ENCODE measurements at places on chromosomes 1 and 21.
A peak's percentile ranks its signal among the peaks of the same experiment; 100 is the strongest.

GRCh38 chr1:212215910-212216309, 69.3 kb upstream of the PPP2R5A start:
- no peak for DNase-seq

GRCh38 chr1:90798344-90798743, 81.2 kb upstream of the BARHL2 start:
- DNase-seq: no peak

DNA sequence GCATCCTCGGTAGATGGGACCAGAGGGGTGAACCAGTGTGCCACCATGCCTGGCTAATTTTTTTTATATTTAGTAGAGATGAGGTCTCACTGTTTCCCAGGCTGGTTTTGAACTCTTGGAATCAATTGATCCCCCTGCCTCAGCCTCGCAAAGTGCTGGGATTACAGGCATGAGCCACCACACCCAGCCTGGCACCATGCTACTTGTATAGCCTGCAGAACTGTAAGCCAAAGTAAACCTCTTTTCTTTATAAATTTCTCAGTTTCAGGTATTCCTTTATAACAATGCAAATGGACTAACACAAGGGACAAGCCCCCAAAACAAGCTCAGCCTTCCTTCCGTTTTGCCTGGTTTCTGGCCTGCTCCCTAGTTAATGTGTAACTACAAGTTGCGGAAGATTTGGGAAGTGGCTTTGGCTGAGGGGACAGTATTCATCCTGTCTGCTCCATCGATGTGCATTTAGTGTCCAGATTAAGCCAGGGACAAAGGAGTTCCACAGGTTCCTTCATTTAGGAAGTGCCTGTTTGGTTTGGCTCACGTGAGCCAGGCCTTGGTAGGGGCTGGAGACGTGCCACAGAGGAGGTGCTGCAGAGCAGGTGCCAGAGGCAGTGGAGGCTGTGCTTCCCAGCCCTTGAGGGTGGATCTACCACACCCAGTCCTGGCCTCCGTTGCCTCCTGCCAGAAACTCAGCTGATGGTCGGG, 4.4 kb downstream of the AVPR1B start:
- DNase-seq: no peak

GRCh38 chr1:203081465-203082230, 4.2 kb downstream of the MYOG start:
- DNase-seq: no peak

DNA sequence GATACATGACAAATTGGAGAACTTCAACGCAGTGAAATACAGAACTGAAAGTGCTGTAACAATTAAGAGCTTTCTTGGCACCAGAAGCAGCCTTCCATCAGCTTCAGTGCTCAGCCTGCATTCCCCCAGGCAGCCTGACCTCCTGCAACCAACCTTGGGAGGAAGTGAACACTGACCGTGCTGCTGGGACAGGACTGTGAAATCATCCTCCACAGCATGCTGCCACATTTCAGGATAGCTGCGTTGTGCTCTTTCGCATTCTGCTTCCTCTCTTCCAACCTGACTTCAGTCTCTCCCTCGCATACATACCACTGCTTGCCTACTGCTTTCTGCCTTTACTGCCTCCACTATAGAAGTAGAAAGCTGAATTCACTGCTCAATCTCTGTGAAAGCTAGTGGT, 388.6 kb downstream of the RWDD3 start:
- no peak for DNase-seq

- no peak for DNase-seq
These were observed 1.4 kb upstream of the CACNA1S start for GRCh38 chr1:201113451-201114244.

DNA sequence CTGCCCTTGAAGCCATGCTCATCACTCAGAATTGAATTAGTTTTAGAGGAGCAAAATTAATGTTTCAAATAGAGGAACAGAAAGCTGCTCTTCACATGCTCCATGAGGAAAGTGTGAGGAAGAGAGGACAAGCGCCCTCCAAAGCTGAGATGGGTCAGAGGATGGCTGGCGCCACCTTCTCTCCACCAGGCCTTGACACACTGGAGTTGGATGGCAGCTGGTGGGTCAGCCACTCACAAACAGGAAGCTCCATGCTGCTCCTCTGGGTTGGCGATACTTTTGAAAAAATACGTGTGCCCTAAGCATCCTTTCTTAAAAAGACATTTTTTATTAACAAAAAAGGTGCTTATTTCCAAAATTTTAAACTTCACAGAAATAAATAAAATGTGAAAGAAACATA, 3.1 kb upstream of the CD2 start:
- DNase-seq: no peak

DNA sequence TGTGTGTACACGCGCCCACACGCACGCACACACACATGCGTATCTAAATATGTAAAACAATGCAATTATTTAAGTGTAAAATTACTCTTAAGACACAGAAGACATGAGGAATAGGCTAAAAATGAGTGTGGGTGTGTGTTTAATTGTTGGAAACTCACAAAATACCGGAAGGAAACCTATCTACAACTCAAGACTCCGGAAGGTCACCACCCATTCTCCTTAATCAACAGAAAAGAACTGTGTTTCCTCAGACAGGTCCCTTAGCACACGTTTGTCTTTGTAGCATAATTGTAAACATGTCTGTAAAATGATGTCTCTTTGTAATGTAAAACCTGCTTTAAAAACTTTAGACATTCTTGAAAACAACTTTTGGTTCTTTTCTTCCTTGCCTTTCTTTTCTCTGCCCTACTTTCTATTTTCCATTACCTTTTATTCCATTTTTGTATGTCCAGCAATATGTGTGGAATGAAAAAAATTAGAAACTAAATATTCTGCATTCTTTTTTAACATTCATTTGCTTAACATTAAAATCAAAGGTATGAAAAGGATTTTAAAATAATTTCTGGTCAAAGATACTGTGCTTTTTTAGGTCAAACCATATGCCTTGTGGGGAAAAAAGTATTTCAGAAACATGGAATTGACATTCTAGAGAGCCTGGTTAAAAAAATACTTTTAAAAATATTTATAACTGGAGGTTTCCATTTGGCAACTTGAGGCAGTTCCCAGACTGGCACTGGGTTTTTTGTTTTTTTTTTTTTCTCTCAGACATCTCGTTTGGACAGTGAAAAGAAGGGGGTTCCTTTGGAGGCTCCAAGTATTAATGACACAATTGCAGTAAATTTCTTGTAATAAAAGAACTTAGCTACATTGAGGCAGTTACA, 46.2 kb downstream of the ATP5PF start:
- DNase-seq: no peak

DNA sequence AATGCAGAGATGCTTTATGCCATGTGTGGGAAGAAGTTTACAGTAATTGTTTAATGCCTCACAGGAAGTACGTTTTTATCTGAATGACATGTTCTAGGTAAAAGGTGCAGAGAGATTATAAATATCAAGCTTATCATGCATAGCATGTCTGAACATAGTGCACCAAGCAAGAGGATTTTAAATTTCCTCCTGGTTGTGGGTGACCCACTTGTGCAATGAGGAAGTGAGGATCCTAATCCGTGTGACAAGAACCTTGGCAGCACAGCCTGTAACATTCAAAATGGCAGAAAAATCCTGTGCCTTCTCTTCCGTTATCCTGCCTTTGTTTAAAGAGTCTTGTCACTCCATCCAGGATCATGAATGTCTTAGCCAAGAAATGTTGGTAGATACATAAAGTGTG, 75.6 kb downstream of the PLA2G4A start:
- DNase-seq: no peak

DNA sequence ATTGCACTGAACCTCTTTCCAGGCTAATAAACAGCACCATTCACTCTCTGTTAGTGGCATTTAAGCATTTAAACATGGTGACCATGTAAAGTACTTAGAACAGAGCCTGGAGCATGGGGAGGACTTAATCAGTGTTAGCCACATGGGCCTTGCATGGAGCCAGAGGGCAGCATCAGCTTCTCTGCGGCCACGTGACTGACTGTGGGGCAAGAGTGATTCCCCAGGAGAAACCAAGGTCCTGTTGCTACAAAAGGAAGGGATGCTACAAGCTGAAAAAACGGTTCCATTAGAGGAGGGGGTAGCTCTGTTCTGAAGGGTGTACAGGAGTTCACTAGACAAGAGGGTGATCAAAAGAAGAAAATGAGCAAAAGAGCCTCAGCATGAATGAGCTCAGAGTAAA, 256.8 kb downstream of the MATN1 start:
- DNase-seq: no peak

DNA sequence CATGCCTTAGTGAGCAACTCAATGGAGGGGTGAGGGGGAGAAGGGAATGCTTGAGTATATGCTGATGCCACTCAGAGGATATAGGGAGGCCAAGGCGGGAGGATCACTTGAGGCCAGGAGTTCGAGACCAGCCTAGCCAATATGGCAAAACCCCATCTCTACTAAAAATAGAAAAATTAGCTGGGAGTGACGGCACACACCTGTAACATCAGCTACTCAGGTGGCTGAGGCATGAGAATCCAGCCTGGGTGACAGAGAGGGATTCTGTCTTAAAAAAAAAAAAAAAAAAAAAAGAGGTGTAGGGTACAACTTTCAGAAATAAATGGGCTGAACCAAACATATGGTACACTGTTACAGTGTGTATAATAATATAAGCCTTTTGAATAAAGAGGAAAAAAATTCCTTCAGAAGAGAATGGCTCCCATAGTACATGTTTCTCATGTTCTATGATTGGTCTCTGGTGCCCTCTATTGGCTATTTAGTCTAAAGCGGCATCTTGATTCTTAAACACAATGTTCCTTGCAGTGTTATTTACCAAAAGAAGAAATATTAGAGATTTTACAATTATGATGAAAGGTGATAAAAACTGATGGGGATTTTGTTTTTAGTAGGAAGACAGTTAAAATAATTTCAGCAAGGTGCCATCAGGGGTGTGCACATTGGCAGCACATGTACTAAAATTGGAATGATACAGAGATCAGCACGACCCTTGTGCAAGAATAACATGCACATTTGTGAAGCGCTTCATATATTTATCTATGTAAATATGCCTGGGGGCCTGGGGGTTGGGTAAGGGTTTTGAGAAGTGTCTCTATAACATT, 109.8 kb downstream of the PATJ start:
- peak; percentile 64 for DNase-seq

DNA sequence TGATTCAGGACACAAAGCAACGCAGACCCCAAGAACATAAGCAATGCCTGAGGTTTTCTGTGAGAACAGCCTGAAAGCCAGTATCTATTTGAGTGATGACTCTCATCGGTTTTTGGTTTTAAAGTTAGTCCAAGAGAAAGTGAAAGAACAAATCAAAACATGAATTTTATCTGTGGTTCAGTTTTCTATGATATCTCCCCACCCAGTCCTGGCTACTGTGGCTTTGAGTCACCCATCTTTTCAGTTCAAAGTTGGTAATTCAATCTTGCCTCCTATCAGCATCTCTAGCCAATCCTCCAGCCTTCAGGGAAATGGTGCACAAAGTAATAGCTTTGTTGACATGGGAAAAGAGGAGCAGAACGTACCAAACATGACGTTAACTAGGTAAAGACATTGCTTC, 40.5 kb upstream of the KRTAP19-8 start:
- DNase-seq: no peak

DNA sequence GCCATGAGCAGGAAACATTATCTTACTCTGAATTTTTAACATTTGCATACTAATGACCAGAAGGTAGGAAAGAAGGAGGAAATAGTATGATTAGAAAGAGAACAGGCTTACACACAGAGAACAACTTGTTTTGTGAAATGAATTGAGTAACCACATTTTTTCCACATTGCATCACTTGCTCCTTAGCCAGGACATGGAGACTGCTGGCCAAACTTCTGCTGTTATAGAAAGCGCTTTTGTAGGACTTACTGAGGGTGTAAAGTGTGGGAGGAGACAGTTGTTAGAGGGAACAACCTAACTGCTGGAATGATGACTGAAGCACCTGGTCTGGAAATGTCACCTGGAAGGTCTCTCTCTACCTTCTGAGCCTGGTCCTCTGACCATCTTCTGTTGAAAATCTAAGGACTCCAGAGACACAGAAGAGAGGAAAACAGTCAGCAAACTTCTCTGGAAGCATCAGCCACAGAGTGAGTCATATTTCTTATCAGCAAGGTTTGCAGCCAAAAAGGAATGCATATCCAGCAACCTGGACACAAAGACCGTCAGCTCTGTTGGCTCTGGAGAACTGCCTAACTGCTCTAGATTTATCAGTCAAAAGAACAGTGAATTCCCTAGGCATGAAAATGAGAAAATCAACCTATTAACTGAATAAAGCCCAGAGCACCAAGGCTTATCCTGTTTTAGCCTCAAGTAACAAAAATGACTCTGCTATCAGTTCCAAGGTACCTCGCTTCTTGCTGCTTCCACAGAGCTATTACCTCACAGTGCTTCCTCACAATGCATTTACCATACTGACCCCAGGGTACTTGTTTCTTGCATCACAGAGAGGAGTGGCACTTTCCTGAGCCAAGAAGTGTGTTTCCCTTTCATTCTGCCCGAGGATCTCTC, 88.0 kb upstream of the SLFNL1 start:
- DNase-seq: peak; percentile 88

DNA sequence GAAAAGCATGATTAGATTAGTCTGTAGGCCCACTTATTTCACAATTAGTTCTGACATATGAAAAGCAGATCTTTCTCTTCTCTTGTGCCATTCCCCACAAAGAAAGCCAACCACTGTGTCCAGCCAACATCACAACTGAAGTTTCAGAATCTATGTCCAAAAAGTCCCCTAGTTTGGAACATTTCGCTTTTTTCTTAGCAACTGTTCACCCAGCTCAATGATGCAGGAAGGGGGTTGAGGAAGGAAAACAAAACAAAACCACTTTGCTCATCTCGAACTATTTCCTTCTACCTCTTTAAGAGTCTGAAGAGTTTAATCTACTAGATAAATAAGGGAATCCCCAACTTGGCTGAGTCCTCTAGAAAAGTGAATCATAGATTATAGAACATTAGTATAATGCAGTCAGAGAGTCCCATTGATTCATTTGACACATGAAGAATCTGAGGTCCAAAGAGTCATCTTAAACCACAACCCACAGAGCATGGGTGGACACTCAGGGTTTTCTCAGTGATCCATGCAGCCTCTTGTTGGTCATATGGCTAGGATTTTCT, 159.3 kb upstream of the SGIP1 start:
- DNase-seq: peak; percentile 81

- DNase-seq: no peak
These were observed 41.8 kb downstream of the LYPLAL1 start for GRCh38 chr1:219215477-219215876.

DNA sequence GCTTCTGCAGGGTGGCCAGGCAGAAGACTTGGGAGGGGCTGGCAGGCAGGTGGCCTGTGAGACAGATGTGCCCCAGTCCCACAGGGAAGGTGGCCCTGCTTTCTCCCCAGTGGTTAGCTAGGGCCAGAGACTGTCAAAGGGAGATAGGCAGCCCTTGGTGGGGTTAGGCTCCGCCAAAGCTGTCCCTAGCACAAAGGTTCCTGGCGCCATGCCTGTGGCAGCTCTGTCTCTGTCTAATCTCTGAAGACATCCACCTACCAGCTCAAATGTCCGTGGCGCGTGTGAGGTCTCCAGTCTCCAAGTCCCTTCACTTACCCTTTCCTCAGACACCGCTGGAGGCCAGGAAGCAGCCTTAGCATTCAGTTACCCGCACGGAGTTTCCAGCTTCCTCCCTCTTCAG, 17.7 kb downstream of the TCP10L start:
- DNase-seq: no peak

- DNase-seq: no peak
These were observed 230.1 kb downstream of the ADGRL2 start for GRCh38 chr1:82030830-82031229.
